ENCODE measurements at places on chromosomes 11 and 22.

GRCh38 chr11:121213362-121213893 lies 79.1 kb upstream of the SC5D start:
- no peak for DNase-seq

DNA sequence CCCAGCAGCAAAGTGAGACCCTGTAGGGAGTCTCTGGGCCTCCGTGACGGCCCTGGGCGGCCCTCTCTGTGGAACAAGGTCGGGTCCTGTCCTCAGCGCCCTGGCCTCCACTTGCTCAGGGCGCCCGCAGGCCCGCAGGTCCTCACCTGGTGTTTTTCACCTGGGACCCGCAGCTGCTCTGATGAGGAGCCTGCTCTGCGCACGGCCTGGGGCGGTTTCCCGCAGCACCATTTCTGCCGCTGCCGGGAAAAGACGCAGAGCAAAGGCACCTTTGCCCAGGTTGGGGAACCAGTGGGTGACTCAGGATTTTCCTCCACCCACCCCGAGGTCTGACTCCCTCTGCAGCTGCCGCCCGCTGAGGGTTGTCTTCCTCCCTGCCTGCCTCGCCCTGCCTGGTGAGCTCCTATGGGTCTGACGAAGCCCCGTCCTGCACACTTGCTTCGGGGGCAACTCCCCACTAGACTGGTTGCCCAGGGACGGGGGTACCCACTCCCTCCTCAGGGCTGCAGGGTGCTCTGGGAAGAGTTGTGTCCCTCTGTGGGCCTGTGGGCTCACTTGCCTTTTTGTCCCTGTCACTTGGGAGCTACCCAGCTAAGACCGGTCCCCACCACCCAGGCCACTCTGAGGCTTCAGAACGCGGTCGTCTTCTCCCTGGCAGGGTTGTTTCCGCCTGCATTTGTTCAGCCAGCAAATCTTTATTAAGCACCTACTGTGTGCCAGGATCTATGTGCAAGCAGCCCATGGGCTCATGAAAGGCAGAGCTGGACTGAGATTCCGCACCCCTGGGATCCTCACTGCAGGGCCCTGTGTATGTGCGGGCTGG lies 89.5 kb downstream of the KCNQ1 start:
- DNase-seq: no peak

GRCh38 chr11:121688860-121689614 lies 236.3 kb upstream of the SORL1-AS1 start:
- DNase-seq: no peak

GRCh38 chr11:38900211-38900610 lies 2302.2 kb upstream of the RAG2 start:
- DNase-seq: no peak

DNA sequence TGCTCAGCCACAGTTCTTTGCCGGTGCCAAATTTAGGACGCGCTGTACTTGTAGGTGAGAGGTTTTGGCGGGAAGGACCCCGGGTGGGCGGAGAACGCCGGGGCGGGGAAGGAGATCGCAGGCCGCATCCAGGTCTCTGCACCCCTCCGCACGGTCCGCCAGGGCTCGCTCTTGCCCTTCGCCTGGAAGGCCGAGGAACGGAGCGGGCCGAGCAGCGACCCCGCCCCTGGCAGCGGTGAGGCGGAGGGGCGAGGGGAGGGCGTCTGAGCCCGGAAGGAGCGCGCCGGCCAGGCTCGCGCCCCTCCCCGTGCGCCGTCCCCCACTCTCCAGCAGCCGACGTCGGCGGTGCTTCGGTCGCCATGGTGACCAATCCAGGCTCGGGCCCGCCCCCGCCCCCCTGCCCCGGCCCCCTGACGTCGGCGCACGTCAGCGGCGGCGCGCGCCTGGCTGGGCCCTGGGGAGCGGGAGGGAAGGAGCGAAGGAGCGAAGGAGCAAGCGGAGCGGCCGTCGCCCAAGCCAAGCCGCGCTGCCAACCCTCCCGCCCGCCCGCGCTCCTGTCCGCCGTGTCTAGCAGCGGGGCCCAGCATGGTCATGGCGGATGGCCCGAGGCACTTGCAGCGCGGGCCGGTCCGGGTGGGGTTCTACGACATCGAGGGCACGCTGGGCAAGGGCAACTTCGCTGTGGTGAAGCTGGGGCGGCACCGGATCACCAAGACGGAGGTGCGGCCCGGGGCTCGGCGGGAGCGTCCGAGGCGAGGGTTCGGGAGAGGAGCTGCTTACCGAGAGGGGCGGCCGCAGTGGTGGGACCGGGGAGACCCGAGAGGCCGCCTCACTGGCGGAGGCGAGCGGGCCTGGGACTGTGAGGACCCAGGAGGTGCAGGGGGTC lies at the start of gene SIK2:
TSS of gene SIK2 (plus strand) at position 471 of the 886 bp plus-strand sequence. CDS start at position 586, 115 bp downstream.
- peak; percentile 95 for DNase-seq

DNA sequence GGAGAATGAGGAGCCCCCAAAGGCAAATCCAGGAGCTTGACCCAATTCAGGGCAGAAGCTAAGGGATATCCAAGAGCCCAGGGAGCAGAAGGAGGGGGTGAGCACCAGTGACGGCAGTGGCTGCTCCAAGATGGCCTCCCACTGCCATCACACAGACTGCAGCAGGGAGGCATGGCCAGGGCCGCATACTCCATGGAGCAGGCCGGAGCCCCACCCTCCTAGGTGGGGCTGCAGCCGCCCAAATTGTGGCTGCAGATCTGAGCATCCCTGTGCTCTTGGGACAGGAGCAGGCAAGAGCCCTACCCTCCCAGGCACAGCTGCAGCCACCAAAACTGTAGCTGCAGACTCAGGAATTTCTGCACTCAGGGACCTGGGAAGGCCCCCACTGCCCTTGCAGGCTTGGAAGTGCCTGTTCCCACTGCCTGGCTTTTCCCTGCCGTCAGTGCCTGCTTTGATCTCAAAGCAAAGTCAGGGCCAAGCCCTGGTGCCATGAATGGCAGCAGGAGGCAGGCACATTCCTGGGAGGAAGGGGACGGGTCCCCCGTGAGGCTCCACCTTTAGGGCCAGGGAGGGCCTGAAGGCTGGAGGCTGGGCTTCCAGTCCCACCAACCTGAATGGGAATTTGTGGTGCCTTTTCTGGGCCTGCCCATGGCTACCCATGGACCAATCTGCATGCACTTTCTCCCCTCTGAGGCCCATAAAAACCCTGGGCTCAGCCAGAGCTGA lies 10.3 kb upstream of the WNT7B start:
- no peak for DNase-seq

DNA sequence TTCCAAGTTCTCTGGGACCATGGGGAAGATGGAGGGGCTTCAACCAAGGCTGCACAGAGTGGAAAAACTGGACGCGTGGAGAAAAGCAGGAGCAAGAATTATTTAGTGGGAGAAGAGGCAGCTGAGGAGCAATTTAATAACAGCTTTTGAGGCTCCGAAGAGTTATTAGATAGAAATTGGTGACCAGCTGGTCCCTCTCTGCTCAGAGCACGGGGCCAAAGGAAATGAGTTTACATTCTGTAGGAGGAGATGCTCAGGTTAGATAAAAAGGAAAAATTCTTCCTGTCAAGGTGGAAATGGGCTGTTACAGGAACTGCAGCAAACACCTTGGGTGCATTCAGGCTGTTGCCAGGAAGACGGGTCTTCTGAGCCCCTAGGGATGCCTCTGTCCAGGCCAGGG lies 47.0 kb upstream of the GALNT18 start:
- no peak for DNase-seq

DNA sequence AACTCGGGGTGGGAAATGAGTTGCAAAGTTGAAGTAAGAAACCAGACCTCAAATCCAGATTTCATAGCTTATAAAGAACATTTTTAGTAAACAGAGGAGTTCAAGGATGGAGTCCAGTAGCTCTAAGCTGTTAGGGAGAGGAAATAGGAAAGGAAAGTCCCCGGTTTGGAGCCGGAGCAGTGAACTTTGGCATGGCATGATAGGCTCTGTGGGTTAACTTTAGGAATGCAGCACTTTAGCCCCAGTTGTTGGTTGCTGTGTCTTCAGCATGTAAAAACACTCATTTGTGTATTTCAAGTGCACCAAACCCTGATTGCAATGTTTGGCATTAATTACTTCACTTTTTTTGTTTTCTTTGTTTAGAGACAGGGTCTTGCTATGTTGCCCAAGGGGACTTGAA lies 8.6 kb upstream of the PIK3IP1 start:
- no peak for DNase-seq

- DNase-seq: no peak
These were observed 104.2 kb downstream of the MICAL3 start for GRCh38 chr22:17920145-17920605.

GRCh38 chr11:111370902-111371578 lies 8.0 kb downstream of the POU2AF1 start:
- DNase-seq: no peak

DNA sequence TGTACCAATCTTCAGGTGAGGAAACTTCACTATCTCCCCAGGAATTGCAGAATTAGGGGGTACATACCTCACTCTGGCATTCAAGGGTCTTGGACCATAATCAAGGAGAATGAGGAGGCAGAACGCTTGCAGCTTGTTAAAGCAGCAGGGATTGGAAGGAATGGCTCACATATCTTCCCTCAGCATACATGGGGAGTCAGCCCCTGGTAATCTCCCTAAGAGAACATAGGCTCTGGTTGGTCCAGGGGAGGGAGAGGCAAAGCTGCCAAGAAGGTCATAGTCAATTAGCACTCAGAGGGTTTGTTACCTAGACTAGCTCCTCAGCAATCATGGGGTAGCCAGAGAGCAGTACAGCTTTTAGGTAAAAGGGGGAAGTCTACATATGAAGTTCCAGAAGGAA lies 256.8 kb downstream of the INSC start:
- DNase-seq: no peak

DNA sequence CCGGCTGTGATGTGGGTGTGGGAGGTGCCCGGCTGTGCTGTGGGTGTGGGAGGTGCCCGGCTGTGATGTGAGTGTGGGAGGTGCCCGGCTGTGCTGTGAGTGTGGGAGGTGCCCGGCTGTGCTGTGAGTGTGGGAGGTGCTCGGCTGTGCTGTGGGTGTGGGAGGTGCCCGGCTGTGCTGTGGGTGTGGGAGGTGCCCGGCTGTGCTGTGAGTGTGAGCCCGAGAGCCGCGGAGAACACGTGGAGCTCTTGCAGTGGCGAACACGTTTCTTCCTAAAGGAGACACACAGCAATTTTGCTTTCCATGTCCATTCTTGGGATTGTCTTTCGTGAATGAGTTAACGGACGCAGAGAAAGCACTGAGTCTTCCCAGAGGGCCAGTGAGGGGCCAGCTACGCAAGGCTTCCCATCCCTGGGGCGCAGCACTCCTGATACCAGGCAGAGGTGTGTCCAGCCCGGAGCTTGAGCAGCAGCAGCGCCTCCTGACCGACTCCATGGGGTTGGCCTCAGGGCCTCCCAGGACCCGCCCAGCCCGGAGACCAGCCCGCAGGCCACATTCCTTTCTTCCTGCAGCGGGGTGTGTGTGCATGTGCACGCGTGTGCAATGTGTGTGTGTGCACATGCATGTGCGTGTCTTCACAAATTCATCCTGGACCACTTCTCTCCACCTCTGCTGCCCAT lies 245.0 kb upstream of the B3GAT1 start:
- DNase-seq: no peak

GRCh38 chr11:14538271-14538925 lies 18.2 kb upstream of the PSMA1 start:
- no peak for DNase-seq

DNA sequence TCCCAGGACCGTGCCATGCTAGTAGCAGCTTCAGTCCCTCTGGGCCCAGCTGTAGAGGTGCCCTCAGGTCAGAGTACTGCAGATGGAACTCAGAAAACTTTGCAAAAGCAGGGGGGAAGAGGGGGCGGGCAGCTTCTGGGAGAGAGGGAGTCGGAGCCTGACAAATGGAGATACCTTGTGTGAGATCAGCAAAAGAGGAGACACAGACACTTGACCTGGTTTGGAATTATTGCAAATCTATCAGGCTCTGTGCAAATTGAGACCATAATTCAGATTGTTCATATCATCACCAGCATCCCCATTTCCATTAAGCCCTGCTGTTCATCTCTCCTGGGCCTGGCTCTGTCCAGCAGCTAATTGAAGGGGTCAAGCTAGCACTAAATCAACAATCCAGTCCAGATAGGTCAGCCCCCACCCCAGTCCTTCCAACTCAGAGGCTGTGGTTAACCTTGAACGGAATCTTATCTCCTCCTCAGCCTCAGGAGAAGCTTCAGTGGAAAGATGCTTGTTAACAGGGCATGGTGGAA lies 292.6 kb upstream of the PLET1 start:
- DNase-seq: no peak

DNA sequence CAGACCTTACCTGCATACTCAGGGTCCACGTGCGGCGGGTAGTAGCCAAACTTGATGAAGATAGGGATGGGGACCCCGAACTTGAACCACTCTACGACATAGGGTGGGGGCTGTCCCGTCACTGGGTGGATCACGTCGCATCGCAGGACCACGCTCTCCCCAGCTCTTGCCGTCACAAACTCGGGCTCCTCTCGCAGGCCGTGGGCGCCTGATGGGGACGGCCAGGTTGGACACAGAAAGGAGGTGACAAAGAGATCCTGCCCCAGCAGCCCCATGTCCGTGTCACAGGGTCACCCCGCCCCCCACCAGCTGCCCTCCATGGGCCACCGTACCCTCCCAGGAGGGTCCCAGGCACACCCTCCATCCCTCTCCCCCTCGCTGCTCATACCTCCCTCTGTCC lies 10.7 kb downstream of the IGSF9B start:
- DNase-seq: no peak

GRCh38 chr11:47380078-47380477 lies 1.7 kb upstream of the SPI1 start:
- DNase-seq: no peak

DNA sequence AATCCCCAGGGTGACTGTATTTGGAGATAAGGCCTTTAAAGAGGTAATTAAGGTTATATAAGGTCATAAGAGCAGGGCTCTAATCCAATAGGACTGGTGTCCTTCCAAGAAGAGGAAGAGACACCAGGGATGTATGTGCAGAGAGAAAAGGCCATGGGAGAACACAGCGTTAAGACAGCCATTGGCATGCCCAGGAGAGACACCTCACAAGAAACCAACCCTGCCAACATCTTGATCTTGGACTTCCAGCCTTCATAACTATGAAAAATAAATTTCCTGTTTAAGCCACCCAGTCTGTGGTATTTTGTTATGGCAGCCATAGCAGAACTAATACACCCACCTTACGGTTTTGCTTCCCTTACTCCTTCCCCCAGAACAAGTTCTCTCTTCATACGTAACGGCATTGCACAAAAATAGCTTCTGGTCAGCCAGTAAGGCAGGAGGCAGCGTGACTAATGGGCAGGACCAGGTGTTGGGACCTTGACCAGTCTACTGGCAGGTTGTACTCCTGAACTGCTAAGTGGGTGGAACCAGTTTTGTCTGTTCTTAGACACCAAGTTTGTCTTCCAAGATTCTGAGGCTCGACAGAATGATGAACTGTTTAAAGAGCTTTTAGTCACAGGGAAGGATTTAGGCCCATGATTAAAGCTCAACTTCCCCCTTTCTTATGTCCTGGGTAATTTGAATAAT lies 31.9 kb upstream of the UPB1 start:
- DNase-seq: no peak

DNA sequence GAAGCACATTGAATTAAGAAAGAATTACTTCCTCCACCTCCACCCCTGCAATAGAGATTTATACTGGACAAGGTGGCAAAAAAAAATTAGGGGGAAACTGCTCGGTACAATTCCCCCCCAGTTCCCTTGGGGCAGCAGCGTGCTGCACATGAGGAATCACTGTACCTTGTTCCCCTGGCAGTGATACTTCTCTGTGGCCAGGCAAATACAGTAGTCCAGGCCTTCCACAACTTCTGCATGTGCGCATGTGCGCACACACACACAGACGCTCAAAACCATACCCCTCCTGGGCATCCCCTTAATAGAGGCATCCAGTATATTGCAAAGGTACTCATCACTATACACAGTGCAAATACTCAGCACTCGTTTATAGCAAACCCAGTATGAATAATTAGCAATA lies 68.9 kb downstream of the ARFGAP2 start:
- DNase-seq: no peak
